ENCODE measurements at places on chromosomes 12 and 14.

DNA sequence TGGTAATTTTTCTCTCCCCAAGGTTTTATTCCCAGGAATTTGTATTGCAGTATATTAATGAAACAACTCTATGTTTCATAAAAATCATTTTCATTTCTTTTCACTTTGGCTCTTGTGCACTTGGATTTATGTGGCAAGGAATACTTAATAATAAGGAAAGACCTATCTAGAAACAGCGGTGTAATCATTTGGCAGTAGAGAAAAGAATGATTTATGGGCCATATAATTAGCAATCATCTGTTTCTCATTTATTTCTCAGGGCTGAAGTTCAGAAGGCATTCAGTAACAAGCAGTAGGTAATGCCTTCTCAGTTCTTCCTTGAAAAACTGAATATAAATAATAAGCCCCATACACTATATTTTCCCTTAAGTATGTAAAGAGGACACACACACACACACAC is 172.6 kb downstream of the ANO4 start:
- no peaks in the 10 kb centered on the region for H3K36me3 ChIP-seq
- no peak for DNase-seq
- H3K4me3 ChIP-seq = no peak overlapping the region
- no peaks in the 10 kb centered on the region for H3K4me1 ChIP-seq
- no peaks in the 10 kb centered on the region for H3K27me3 ChIP-seq

DNA sequence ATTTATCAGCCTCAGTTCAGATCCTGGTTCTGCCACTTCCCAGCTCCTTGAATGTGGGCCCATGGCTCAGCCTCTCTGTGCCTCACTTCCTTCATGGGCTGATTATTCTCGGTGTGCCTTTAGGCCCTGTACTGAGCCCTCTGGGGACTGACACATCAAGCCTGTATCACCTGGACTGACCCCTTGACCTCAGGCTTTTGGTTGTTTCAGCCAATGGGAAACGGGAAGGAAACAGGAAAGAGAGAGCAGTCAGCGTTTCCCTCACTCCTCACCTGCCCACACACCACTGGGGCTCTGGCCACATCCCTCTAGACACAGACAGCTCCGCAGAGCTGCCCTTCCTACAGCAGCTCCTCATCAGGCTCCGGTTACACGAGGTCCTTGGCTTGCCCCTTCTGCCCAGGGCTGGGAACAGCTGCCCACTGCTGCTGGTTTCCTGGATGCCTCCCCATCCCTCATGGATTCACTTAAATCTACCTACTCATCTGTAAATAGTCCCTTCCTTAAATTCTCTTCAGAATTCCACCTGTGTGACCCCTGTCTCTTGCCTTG is 37.0 kb upstream of the ITPR2 start:
- no peaks in the 10 kb centered on the region for H3K36me3 ChIP-seq
- peaks cover 15% of the 10 kb centered on the region for H3K4me1 ChIP-seq
- no peak overlapping the region for H3K4me3 ChIP-seq
- peak overlapping the region; percentile 4 for H3K27ac ChIP-seq
- no peak for DNase-seq

GRCh38 chr12:66206141-66206540 is 17.1 kb downstream of the IRAK3 start:
- peaks cover 4% of the 10 kb centered on the region for H3K4me1 ChIP-seq
- H3K27me3 ChIP-seq = no peaks in the 10 kb centered on the region
- no peak for DNase-seq

GRCh38 chr12:93530358-93530757 is 42.1 kb upstream of the SOCS2 start:
- DNase-seq = no peak
- no peak overlapping the region for H3K4me3 ChIP-seq
- H3K4me1 ChIP-seq = peaks cover 18% of the 10 kb centered on the region
- no peak overlapping the region for H3K27ac ChIP-seq

GRCh38 chr14:76267322-76268046 is 108.5 kb upstream of the ESRRB start:
- H3K4me1 ChIP-seq = no peaks in the 10 kb centered on the region
- H3K27ac ChIP-seq = no peak overlapping the region
- peak overlapping the region; percentile 44 for H3K4me3 ChIP-seq
- H3K27me3 ChIP-seq = no peaks in the 10 kb centered on the region
- no peaks in the 10 kb centered on the region for H3K36me3 ChIP-seq

DNA sequence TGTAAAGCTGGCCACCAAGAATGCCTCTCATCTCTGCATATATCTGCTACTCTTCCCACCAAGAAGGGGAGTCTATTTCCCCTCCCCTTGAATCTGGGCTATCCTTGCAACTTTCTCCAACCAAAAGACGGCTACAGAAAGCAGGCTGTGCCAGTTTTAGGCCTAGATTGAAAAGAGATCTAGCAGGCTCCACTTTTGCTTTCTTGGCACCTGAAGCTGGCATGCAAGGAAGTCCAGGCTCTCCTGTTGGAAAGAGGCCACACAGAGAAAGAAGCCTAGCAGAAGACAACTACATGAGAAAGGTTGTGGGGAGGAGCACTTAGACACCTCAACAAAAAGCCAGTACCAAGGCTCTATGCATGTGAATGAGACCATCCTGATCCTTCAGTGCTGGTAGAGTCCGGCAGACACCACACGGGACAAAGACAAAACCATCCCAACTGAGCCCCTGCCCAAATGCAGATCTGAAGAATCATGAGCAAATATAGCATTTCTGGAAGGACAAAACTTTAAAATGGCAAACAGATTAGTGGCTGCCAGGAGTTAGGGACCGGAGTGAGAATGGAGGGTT is 68.0 kb downstream of the SPPL3 start:
- no peak for DNase-seq
- no peaks in the 10 kb centered on the region for H3K36me3 ChIP-seq
- no peak overlapping the region for H3K27ac ChIP-seq
- peaks cover 7% of the 10 kb centered on the region for H3K4me1 ChIP-seq
- no peak overlapping the region for H3K4me3 ChIP-seq

DNA sequence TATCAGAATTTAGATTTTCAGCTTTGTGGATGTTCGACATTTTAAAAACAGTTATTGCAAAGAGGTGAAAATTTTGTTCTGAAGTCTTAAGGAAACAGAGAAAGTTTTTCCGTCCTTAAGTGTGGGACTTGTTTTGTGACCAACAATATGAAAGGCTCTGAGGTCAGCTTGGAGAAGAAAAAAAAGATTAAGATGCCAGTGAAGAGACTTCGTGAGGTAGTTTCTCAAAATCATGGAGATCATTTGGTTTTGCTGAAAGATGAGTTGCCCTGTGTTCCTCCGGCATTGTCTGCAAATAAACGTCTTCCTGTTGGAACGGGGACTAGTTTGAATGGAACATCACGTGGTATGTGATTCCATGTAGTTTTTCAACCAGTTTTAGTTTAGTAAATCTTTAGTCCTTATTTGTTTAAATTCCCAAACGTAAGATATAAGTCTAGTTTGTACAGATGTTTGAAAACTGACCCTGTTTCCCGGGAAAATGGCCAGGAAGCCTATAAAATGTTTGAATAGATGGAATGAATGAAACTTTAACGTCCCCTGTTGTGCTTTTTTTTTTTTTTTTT is 682 bp downstream of the KIAA0586 start:
- DNase-seq = no peak

GRCh38 chr14:47392326-47392725 is 283.1 kb downstream of the MDGA2 start:
- no peaks in the 10 kb centered on the region for H3K27me3 ChIP-seq
- no peak overlapping the region for H3K4me3 ChIP-seq
- no peak overlapping the region for H3K27ac ChIP-seq
- no peaks in the 10 kb centered on the region for H3K4me1 ChIP-seq
- H3K36me3 ChIP-seq = no peaks in the 10 kb centered on the region
- no peak for DNase-seq

DNA sequence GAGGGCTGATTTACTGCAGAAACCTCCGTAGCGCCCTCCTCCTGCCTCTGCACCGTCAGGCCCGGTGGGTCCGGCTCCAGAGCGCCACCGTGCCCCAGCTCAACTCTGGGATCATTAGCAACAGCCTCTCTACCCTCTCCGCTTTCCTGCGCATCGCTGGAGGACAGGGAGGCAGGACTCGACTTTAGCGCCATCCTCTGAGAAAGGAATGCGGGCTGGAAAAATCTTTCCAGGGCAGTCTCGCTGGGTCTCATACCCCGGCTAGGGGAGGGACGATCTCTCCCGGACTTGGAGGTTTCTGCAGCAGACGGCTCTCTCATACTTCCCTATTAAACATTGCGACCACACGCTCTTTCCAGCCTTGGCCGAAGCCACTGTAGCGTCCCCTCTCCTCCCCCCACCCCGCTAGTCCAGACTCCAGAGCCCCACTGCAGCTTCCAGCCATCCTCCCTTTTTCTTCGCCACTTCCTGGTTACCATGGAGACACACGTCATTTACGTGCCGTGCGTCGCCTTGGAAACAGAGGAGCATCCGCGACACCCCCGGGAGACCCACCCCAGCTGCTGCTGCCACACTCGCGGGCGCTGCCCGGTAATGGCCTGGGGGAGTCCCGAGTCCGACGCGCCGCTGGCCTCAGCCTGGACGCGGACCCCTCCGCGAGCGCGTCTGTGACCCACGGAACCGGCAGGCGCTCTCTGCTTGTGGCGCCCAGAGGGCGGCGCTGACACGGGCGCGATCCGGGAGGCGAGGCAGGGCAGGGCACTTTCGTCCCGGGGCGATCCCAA is at the start of gene CCDC184:
CCDC184 (plus strand) TSS at position 554 of the 785 bp plus-strand sequence. CDS start 479 bp downstream, outside the sequence.
- DNase-seq = peak; percentile 74
- no peaks in the 10 kb centered on the region for H3K36me3 ChIP-seq
- no peaks in the 10 kb centered on the region for H3K27me3 ChIP-seq
- H3K4me1 ChIP-seq = peaks cover 6% of the 10 kb centered on the region

GRCh38 chr14:55317542-55318306 is 46.5 kb downstream of the FBXO34 start:
- peak overlapping the region; percentile 72 for H3K27ac ChIP-seq
- no peaks in the 10 kb centered on the region for H3K36me3 ChIP-seq
- H3K27me3 ChIP-seq = no peaks in the 10 kb centered on the region
- DNase-seq = no peak

- H3K4me3 ChIP-seq = no peak overlapping the region
- H3K27ac ChIP-seq = no peak overlapping the region
- H3K36me3 ChIP-seq = no peaks in the 10 kb centered on the region
- peaks cover 6% of the 10 kb centered on the region for H3K4me1 ChIP-seq
- no peak for DNase-seq
These were observed 1321.5 kb upstream of the FLRT2 start for GRCh38 chr14:84208451-84208850.

GRCh38 chr12:11540156-11540555 is 109.3 kb upstream of the ETV6 start:
- H3K4me1 ChIP-seq = no peaks in the 10 kb centered on the region
- H3K27ac ChIP-seq = no peak overlapping the region
- H3K36me3 ChIP-seq = no peaks in the 10 kb centered on the region
- H3K27me3 ChIP-seq = no peaks in the 10 kb centered on the region
- DNase-seq = no peak

- DNase-seq = no peak
- no peak overlapping the region for H3K27ac ChIP-seq
- H3K4me1 ChIP-seq = peaks cover 14% of the 10 kb centered on the region
- H3K27me3 ChIP-seq = no peaks in the 10 kb centered on the region
- H3K4me3 ChIP-seq = no peak overlapping the region
These were observed 24.0 kb upstream of the MDM1 start for GRCh38 chr12:68356060-68356695.

- no peaks in the 10 kb centered on the region for H3K27me3 ChIP-seq
- no peak overlapping the region for H3K27ac ChIP-seq
- no peak for DNase-seq
- H3K4me1 ChIP-seq = peaks cover 7% of the 10 kb centered on the region
These were observed 116.0 kb downstream of the PRICKLE1 start for GRCh38 chr12:42473561-42473960.

- H3K4me1 ChIP-seq = peaks cover 25% of the 10 kb centered on the region
- H3K36me3 ChIP-seq = no peaks in the 10 kb centered on the region
- H3K27ac ChIP-seq = no peak overlapping the region
- no peak overlapping the region for H3K4me3 ChIP-seq
- DNase-seq = no peak
These were observed 7.3 kb upstream of the EMP1 start for GRCh38 chr12:13189264-13189663.
